NCI-H2227 treated with DMSO at 0.1 percent for 48 hours (cell line): ENCODE measurements at places on chromosomes 6 and 20.
A peak's percentile ranks its signal among the peaks of the same experiment; 100 is the strongest.

DNA sequence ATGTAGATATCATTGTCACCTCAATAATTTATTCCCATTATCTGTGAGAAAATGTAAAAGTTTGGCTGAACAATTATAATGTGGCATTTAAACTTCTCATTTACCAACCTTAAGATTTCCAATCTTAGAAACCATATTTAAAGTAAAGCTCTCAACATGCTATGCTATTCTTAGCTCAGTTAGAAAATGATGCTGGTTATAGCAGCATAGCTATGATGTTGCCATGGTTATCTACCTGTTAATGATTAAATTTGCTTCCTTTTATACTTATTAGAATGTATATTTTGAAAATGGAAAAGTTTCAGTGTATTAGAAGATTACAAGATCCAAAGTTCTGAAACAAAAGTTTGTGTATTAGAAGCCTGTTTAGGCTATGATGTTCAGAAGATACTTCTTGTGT is 110.1 kb downstream of the GPR63 start:
- DNase-seq = no peak

DNA sequence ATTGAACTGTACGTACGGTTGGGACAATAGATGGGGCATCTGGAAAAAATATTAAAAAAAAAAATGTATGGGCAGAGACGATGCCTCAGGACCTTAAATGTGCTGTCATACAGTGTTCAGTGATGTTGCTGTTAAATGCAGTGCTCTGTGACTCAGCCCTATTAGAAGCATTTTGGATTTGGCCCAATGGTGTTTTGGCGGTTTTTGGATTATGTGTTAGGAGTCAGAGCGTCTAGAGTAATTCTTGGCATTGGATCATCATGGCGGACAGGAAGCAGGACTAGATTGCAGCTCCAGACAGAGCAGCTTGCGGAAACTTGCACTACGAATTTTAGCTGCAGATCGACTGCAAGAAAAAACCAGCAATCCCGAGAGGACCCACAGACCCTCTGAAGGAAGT is 280.0 kb downstream of the SOX4 start:
- no peak for DNase-seq

- no peak for DNase-seq
Measured at GRCh38 chr6:79710127-79710526, 79.0 kb downstream of the SH3BGRL2 start.

DNA sequence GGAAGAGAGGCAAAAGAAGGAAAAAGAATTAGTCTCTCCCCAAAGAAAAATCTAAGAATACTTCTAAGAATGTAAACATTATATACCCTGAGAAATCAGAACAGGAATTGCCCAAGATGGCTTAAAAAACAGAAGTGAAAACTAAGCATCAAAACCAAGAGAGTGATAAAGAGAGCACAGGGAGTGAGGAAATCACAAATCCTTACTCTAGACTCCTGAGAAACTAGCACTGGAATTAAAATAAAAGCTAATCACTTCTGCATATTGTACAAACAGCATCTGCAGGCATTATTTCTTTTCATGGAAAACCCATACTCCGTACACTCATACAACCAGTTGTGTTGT is 285.7 kb downstream of the BTBD9 start:
- DNase-seq = no peak

DNA sequence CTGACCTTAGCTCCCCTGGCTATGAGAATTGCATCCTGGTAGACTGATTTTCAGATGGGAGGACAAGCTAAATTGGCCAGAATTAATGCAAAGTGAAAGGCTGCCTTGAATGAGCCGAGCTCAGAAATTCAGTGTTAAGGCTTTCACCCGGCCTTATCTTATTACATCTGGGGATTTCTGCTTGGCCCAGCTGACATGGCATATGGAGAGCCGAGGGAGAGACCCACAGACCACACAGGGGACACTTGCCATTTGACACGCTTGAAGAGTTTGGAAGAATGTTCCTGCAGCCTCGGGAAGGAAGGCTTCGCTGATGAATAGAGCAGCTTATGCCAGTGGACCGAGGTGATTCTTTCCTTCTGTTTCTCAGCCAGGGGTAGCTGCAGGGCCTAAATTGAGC is 9.0 kb downstream of the MOCS3 start:
- peak; percentile 27 for DNase-seq

GRCh38 chr6:157185986-157186385 is 137.3 kb downstream of the TMEM242 start:
- DNase-seq = no peak

- DNase-seq = no peak
Measured at GRCh38 chr6:56478202-56478601, 164.5 kb downstream of the DST start.

- DNase-seq = peak; percentile 30
Measured at GRCh38 chr6:49409951-49410542, 53.0 kb downstream of the MMUT start.

DNA sequence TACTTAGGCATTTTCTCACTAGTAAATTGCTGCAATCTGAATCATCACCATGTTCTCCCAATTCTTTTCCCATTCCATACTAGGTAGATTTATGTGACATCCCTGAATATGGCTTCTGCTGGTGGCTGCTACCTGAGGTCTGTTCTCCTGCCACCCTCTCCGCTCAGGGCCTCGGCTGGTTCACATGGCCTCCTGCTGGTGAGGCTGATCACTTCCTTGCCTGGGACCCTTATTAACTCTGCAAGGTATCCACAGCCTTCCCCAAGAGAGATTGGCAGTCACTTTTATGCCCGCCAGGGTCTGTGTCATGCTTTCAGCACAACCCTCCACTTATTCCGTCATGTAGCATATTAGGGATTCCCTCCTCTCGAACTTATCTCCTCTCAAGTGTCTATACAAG is 424.5 kb upstream of the FLRT3 start:
- no peak for DNase-seq

DNA sequence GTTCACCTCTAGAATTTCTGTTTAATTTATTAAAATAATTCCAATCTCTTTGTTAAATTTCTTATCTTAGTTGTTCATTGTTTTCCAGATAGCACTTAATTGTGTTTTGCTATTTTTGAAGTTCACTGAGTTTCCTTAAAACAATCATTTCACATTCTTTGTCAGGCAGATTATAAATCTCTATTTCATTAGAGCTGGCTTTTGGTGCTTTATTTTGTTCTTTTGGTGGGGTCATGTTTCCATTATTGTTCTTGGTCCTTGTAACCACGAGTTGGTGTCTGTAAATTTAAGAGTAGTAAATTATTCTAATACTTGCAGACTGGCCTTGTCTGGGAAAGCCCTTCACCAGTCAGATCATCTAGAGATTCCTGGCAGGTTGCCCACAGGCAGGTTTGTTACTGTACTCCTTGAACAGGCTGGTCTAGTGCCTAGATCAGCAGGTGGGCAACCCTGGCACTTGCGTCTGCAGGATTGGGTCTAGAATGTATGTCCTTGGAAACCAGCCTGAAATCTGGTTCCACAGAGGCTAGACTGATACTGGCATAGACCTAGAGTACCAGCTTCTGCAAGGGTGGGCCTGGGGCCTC is 110.4 kb downstream of the ADGB start:
- no peak for DNase-seq

DNA sequence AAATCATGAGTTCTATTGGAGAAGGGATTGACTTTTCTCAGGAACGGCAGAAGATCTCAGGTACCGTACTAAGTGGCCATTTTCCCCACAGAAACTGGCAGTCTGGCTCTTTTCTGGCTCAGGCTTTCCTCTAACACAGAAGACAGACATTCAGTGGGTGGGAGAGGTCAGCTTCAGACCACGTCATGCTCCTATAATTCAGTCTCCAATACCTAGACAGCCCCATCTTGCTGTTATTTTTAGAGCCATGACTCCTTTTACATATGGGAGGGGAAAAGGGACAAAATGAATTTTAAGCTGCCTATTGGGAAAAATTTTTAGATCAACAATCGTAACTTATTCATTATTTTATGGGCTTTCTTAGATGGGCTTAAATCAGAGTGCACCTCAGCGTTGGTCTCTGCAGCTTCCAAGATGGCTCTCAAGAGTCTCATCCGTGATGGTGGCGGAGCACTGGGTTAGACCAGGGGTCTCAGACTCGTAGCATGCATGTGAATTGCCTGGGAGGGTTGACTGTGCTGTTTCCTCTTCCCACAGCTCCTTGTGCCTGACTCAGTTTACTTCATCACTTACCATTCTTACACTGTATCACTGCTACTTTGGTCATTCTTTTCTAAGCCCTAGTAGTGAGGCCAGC is 86.9 kb downstream of the TCP11 start:
- DNase-seq = no peak

GRCh38 chr6:18277237-18278006 is 13.1 kb upstream of the DEK start:
- DNase-seq = no peak

GRCh38 chr20:38181207-38181801 is 16.2 kb upstream of the TGM2 start:
- DNase-seq = no peak
